ENCODE measurements at places on chromosomes 2 and 18.

- DNase-seq = no peak
Measured at GRCh38 chr2:36663851-36664695, 32.4 kb upstream of the VIT start.

- no peak for DNase-seq
Measured at GRCh38 chr18:73881396-73881917, 266.2 kb downstream of the FBXO15 start.

DNA sequence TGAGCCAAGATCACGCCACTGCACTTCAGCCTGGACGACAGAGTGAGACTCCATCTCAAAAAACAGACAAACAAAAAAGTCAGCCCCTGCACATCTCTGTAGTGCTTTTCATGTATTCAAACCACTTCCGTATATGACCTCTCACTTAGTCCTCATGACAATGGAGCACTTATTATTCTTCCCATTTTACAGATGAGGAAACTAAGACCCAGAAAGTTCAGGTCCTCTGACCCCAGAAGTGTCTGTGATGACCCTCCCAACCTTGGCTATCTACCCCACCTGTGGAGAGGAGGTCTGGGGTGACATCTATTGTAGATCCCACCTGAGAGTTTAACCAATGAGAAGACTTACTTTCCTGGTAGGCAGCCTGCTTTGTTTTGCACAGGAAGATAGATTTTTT lies 21.6 kb upstream of the MAPRE3 start:
- no peak for DNase-seq

GRCh38 chr2:68692511-68692910 lies 42.1 kb upstream of the ARHGAP25 start:
- DNase-seq = no peak

DNA sequence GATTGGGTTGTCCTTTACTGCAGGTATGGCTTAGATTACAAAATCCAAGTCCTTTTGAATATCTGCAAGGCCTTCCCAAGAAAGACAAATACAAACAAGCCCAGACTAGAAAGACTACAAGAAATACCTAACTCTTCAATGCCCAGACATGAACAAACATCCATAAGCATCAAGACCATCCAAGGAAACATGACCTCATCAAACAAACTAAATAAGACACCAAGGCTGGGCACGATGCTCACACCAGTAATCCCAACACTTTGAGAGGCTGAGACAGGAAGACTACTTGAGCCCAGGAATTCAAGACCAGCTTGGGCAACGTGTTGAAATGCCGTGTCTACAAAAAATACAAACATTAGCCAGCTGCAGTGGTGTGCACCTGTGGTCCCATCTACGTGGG lies 31.7 kb downstream of the MAP4K3 start:
- DNase-seq = no peak

- no peak for DNase-seq
Measured at GRCh38 chr2:237404413-237404812, 9.6 kb downstream of the COL6A3 start.

GRCh38 chr2:235000426-235001236 lies 48.8 kb downstream of the SH3BP4 start:
- no peak for DNase-seq
